ENCODE measurements at places on chromosomes 2 and 18. TPM values are rescaled to one million over a fixed set of nuclear protein-coding genes. Genes with fewer than 3 reads are reported as not detected.

GRCh38 chr18:69981948-69982347 lies 34.3 kb upstream of the CD226 start:
- no peak for DNase-seq

SIX2 gene
- total RNA-seq: 0.65 TPM

- DNase-seq: no peak
Observed at GRCh38 chr2:107402330-107402729, 424.4 kb upstream of the RGPD4 start.

CLIP4 gene
- total RNA-seq: 26.2 TPM

- no peak for DNase-seq
Observed at GRCh38 chr2:121689356-121689755, 40.1 kb upstream of the CLASP1 start.

DNA sequence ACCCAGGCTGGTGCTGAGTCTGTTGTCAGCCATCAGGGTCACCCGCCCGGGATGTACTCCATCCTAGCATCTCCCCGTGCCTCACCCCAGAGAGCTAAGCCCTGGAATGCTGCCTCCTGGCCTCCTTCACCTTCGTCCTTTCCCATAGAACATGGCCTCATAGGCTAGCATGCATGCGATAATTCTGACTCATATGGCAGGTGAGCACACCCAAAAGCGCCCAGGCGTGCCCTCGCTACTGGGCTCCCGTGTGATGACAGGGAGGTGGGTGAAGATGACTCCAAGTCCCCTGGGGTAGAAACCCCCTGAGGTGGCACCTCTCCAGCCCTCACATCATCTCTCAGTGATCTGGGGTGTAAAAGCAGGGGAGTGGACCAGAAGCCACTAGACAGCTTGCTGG lies 7.3 kb downstream of the SPR start:
- no peak for DNase-seq

IL36G gene
- total RNA-seq: not detected

DNA sequence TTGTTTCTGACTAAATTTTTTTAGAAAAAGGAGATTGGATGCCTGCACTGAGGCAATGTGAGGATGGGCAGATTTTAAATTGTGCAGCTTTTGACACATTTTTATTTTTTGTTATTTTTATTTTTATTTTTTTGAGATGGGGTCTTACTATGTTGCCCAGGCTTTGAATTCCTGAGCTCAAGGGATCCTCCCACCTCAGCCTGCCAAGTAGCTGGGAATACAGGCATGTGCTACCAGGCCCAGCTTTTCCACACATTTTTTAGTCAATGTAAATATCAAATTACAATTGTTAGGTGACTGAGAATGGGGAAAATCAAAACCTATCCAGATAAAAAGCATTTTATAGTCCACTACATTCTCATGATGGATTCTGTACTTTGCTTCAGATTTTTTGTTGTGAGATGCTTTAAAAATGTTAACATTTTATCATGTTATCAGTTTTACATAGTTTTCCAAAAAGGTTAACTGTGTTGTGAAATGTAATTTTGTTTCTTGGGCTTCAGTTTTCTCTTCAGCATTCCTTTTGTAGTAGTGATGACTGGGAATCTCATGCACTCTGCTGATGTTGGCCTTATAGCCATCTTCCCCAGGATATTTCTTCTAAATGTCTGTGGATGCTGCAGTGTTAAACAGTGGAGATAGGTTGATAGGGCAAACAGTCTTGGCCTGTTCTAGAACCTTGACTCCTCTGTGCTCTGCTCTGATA lies 41.4 kb downstream of the PKP4 start:
- no peak for DNase-seq

PLGLB1 gene
- total RNA-seq: 1.4 TPM

GRCh38 chr18:62850619-62851306 lies 135.4 kb downstream of the PHLPP1 start:
- no peak for DNase-seq

GRCh38 chr2:134555411-134555810 lies 163.4 kb downstream of the TMEM163 start:
- no peak for DNase-seq

DNA sequence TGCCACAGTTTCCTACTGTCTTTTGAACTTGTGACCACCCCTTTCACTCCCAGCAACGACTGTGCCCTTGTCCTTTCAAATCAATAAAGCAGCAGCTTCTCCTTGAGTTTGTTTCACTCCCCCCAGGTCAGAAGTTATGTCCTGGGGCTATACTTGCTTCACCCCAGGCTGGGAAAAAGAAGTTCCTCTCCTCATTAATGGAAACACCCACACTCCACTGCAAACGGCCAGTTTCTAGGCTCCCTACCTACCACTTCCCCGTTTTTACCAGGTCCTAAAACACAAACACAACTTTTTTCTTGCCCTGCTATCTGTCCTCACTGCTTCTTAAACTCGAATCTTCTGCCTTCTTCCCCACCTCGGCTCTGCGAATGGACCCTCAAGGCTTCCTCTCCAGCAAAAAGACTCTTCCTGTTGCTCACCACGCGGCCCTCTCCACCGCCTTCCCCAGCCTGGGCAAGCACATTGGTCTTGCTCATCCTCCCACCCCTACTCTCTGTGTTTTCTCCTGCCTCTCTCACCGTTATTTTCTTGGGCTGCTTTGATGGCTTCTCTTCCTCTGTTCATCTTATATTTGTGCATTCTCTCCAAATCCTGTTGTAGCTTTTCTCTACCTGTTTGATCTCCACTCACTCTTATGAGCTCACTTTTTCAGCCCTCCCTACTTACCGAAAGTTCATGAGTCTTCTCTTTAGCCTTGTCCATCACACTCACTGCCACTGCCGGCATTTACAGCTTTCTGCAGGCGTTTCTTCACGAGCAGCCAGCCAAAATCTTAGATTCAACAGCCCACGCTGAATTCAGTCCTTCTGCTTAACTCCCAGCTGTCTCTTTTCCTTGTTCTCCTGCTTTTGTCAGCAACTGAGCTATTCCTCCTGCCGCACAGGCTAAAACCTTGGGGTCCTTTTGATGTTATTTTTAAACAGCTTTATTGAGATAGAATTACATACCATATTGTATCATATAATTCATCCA lies 7.0 kb upstream of the SP5 start:
- DNase-seq: no peak

CCL20 gene
- total RNA-seq: not detected

GRCh38 chr2:114082731-114083433 lies 193.0 kb downstream of the ACTR3 start:
- DNase-seq: no peak

DNA sequence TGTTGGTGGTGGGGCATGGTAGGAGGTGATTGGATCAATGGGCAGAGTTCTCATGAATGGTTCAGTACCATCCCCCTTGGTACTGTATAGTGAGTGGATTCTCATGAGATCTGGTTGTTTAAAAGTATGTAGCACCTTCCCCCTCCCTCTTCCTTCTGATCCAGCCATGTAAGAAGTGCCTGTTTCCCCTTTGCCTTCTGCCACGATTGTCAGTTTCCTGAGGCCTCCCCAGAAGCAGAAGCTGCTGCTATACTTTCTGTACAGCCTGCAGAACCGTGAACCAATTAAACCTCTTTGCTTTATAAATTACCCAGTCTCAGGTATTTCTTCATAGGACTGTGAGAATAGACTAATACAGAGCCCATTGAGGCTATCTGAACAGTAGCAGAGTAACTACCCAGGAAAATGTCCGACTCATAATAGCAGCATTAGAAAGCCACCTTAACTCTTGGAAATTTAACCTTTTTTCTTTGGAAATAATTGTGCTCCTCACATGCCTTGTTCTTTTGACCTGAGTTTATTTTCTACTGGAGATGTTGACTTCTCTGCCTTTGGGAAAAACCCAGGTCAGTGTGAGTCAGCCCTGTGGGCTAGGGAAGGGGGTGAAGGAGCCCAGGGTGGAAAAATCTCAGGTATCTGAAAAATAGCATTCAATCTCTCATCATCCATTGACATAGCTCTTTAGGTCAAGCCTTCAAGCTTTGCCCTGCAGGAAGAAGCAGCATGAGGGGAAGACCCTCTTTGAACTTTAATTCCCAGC lies 18.1 kb downstream of the CYP1B1 start:
- no peak for DNase-seq

DNA sequence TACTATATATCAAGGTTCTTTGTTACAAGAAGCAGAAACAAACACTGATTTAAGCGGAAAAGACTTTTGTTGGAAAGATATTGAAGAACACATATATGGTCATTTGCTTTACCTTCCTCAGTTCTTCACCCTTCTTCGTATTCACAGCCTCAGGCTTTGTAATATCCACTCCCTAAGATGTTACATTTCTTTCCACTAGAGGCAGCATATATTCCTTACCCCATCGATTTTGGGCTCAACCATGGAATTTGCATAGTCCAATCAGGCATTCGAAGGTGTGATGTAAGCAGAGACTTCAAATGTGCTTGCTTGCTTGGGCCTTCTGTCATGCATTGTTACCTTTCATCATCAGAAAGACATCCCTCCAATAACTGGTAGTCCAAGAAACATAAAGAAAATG lies 287.4 kb downstream of the PID1 start:
- DNase-seq: no peak

NOL4 gene
- not detected for total RNA-seq

- DNase-seq: no peak
Observed at GRCh38 chr18:43534511-43534910, 257.2 kb upstream of the SYT4 start.

DNA sequence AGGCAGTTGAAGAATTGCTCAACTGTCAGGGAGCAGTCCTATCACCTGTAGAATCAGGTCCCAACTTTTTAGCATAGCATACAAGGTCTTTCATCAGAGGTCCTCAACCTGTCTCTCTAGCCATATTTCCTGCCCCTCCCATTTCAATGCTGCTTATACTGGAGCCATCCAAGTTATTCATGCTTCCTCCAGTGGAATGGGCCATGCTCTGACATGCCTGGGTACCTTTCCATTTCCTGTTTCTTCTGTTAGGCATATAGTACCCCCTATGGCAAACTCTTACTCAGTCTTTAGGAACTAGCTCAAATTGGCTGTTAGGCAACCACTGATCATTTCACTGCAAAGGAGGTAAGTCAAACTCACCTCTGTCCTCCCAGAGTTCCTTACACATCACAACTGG lies 51.0 kb upstream of the ABCA12 start:
- no peak for DNase-seq

DNA sequence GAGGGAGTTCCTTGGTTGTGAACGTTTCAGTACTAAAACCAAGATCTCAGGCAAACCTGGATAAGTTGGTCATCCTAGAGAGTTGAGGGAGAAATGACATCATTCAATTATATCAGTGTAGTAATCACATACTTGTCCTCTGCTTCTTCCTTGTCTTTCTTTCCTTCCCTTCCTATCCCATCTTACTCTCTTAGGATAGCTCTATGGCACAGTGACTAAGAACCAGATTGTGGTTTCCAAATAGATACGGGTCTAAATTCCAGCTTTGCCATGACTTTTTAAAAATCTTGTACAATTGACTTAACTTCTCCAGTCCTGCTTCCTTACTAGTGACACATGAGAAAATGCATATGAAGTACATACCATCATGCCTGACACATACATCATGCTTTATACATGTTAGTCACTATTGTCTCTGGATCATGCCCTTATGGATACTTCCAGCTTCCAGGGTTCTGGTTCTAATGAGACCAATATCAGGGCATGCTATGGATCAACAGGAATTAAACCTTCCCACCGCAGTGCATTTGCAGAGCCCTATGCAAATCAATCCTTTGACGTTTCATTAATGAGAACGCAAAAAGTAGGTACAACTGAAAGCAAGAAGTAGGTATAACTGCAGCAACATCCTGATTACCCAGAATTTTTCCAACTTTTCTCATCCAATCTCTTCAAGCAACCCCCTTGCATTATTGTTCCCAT lies 168.0 kb upstream of the KLF7 start:
- DNase-seq: no peak

GRCh38 chr2:151347906-151348305 lies 9.5 kb upstream of the TNFAIP6 start:
- DNase-seq: no peak

CD8B gene
- 0.30 TPM for total RNA-seq

GRCh38 chr2:235343869-235344268 lies 150.0 kb upstream of the AGAP1 start:
- DNase-seq: no peak

LOXHD1 gene
- 0.35 TPM for total RNA-seq

Measured in Right ventricle myocardium inferior (tissue), 1 donor.